ENCODE measurements at places on chromosomes 11 and 22.

DNA sequence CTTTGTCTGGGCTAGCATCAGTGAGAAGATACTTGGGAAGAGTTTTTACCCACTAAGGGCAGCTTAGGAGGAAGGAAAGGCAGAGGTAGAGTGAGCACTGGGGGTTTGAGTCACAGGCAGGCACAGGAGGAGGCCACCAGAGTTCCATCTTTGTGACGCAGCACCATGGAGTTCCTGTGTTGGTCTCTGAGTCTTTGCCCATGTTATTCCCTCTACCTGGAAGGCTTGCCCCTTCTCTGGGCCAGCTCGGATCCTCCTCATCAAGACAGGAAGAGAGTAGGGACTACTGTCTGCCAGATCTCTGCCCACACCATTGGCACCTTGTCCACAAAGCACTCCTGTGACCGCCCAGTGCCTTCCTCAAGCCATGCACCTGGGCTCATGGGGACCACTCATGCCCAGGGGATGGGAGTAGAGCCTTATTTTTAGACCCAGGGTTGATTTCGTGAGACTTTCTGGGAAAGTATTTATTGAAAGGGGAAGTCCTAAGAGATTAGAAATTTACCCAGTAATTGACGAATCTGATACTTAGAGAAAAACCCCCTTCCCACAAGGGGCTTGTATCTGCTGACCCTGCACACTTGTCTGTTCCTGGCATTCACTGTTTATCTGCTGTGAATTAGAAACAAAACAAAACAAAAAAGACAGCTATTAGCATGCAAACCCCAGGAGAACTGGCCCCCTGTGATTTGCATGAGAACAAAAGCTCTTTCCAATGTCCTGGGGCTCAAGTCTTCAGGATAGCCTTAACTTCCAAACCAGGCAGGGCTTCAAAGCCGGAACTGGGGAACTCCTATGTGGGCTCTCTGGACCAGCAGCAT, 35.9 kb upstream of the MYEOV start:
- no peak for DNase-seq

DNA sequence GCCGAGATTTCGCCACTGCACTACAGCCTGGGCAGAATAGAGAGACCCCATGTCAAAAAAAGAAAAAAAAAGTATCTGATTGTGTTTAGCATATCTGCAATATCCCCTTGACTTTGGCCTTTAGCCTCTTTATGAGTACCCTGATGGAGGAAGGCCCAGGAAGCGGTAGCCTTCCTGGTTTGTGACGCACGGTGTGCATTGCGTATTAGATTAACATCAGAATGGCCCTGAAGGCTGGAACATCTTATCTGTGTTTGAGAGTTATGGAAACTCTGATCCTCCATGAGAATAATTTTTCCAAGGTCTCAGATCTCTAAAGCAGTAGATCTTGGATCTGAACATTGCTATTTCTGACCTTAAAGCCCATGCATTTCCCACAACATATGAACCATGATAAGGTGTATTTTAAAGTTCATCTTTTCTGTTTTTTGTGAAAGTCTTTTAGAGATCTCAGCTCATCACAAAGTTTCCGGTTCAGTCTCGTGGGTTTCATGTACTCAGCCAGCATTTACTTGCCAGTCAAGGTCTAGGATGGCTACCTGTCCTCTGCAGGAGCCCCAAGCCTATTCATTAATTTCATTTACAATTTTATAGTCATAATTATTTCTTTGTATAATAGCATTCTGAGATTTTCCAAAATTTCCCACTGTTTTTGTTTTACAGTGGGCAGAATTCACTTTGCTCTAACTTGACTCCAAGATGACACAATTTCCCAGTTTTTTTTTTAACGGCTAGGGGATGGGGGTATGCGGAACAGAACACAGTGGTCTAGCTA, 605 bp upstream of the FDX1 start:
- no peak for DNase-seq

DNA sequence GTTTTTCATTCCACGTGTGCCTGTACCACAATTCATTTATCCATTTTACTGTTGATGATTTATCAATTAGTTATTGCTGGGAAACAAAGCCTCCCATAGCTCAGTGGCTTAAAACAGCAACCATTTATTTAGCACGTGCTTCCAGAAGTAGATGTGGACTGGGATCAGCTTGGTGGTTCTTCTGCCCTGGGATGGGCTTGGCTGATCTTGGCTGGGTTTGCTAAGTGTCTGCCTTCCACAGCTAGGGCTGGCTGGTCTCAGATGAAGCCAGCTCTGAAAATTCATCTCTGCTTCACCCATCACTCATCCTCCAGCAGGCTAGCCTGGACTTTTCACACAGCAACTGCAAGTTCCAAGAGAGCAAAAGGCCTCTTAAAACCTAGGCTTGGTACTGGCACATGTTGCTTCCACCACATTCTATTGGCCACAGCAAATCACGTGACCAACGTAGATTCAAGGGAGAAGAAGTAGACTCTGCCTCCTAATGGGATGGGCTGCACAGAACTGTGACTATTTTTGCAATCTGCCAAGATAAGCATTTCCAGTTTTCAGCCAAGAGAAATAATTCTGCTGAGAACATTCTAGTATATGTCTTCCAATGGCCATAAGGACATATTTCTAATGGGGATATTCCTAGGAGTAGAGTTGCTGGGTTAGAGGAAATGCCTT, 124.9 kb downstream of the MN1 start:
- DNase-seq, result no peak

DNA sequence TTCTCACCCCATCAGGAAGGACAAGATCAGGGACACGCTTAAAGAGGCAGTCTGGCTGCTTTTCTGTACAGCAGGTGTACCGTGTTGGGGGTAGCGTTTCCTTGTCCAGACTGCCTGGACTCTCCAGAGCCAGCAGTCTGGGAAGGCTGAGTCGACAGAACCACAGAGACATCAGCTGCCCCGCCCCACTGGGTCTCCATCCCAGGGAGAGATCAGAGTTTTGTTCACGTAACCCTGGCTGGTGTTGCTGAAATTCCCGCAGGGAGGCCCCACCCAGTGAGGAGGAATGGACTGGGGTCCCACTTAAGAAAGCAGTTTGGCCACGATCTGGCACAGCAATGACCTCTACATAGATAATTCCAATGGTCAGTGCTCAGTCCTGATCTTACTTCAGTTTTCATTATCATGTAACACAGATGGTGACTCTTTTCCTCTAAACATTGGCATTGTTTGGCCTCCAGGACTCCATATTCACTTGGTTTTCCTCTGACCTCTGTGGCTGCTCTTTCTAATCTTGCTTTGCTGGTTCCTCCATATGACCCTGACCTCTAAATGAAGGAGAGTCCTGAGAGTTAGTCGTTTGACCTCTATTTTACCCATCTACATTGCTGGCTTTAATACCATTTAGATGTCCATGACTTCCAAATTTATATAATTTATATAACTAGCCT, 89.6 kb upstream of the LRRC55 start:
- no peak for DNase-seq

DNA sequence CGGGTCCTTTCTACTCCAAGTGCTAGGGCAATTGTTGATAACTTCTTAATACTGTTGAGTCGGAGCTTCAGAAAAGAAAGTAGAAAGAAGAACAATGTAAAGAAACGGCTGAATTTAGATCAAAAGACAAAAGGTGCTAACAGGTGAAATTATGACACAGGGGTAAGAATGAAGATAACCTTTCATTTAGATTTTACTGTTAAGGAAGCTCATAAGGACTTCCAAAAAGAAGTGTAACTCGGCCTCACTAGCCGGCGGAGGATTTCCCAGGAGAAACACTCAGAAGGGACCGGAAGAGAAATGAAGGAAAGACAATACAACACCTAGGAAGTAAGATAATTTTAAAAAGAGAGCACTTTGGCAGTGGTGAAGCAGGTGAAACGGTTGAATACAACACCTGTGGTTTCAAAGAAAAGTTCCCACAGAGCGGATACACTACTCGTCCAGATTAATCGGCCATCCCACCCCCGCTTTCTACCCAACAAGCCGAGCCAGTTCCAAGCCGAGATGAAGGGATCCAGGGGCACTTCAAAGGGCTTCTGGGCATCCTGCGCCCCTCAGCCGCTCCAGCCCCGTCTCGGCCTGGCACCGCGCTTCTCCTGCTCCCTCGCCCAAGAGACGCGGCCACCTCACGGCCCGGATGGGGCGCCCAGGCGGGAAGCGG, 737 bp downstream of the PPP2R1B start:
- DNase-seq, result no peak

DNA sequence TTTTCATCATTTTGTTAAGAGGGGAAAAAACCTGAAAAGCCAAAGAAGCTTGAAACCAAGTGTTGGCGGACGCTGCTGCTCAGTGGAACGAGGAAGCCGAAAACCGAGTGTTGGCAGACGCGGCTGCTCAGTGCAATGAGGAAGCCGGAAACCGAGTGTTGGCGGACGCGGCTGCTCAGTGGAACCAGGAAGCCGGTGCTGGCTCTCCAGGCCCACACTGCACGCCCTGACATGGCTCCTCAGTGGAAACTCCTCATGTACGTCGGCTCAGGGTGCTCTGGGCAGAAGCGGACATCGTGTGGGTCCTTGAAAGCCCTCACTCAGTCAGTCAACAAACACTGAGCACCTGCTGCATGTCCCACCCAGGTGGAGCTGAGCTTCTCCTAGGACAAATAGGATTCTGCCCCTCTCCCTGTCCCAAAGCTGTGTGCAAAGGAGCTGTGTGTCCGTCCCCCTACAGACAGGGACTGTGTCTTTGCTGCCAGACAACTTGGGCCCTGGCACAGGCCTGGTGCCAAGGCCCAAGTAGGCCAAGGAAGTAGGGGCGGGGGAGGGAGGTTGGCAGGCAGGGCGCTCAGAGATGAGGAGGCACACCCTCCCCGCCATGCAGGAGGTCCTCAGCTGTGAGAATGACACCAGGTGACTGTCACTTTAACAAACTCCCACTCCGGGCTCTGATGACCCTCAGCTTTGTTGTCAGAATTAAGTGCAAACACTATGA, 37.3 kb downstream of the PHF21B start:
- no peak for DNase-seq

DNA sequence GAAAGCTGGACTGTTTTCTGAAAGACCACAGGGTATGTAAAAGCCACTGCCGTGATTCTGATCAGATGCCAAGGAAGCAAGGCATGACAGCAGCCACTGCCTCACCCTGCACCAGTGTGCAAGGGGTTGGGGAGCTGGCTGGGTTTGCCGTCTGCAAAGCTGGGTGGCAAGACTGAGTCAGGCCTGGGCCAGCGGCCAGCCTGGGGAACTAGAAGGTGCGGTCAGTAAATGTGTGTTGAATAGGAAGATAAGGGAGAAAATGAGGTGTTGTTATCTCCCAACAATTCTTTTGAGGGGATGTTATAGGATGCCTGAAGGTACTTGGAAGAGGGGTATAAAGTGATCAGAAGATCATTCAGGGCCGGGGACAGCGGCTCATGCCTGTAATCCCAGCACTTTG, 8.0 kb downstream of the VSTM5 start:
- DNase-seq, result no peak

GRCh38 chr22:43128928-43129424, 14.2 kb downstream of the MCAT start:
- no peak for DNase-seq

- DNase-seq, result no peak
These were observed 146.9 kb downstream of the TRIM29 start for GRCh38 chr11:119991022-119991404.

- DNase-seq, result no peak
These were observed 19.9 kb downstream of the BID start for GRCh38 chr22:17754233-17754925.

DNA sequence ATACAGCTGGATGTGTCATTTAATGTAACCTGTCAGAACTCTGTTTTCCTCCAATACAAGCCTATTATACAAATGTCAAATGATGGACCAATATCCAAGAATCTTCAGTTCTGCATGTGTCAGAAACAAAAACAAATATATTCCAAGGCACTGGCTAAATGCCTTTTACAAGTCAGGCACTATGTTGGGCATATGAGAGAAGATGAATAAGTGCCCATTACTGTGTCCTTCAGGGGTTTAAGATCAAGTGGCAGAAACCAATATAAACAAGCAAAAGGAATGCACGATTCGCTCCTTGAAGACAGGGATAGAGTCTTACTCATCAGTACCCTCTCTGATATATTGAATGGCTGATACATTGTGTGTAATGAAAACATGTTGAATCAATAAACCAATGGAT, 254.4 kb downstream of the TTC28 start:
- DNase-seq, result no peak

DNA sequence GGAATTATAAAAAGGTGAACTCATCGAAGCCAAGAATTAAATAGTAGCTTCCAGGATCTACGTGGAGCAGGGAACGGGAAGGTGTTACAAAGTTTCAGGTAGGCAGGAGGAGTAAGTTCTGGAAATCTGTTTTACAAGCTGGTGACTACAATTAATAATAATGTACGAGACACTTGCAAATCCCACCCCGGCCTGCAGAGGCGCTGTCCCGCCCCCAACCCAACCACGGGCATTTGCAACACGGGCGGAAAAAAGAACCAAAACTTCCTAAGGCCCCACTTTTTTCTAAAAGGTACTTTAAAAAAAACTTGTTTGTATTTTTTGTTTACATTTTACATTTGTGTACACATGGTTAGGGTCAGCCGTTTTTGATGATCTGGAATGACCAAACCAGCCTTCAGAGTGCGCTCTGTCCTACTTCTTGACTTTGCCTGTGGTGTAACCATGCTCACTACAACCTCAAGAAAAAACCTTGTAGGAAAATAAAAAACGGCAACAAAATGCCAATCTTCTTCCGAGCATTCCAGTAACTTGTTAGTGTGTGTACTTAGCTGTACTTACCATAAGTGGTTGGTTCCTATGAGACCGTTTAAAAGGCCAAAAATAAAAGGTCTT, 449.6 kb upstream of the B3GAT1 start:
- DNase-seq, result no peak

GRCh38 chr22:33227791-33228190, 169.6 kb upstream of the SYN3 start:
- no peak for DNase-seq

GRCh38 chr11:67117672-67118180, 1.3 kb upstream of the KDM2A start:
- DNase-seq, result peak; percentile 54

- DNase-seq, result no peak
These were observed 54.3 kb downstream of the ST14 start for GRCh38 chr11:130213979-130214281.

- no peak for DNase-seq
These were observed 21.1 kb upstream of the TENM4 start for GRCh38 chr11:79461666-79462645.

DNA sequence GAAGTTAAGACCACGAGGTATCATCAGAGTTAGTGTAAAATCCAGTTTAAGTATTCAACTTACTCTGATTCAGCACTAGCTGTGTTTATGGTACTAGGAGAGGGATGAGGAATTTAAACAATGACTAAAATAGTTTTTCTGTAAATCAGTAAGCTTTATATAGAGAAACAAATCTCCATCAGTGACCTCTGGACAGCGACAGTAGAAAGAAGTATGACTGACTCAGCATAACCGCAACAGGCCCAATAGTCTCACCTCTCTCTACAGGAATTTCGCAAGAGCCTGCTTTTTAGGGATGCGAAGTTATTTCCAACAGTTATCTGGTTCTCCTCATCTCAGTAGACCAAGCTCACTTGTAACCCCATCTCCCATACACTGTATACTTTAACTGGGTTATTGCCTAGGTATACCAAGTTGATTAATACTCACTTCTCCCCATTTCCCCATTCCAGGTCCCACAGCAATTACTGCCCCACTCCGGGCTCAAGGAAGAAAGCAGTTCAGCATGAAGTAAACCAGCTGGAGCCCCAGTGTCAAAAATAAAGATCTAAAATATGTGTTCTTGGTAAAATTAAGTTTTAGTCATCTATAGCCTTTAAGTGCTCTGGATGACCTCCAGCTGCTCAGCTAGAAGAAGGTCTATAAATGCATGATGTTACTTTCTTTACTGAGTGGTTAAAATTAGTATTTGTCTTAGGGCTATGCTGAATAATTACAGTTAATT, 770.6 kb upstream of the CCDC90B start:
- DNase-seq, result no peak

Data from nephron progenitor cell (in vitro differentiated cells).